ENCODE measurements at places on chromosomes 1 and 21.

- DNase-seq: peak; percentile 60
These were observed 38.2 kb upstream of the WASF2 start for GRCh38 chr1:27527890-27528817.

GRCh38 chr1:160365325-160365724, 1.5 kb upstream of the NHLH1 start:
- DNase-seq: no peak

DNA sequence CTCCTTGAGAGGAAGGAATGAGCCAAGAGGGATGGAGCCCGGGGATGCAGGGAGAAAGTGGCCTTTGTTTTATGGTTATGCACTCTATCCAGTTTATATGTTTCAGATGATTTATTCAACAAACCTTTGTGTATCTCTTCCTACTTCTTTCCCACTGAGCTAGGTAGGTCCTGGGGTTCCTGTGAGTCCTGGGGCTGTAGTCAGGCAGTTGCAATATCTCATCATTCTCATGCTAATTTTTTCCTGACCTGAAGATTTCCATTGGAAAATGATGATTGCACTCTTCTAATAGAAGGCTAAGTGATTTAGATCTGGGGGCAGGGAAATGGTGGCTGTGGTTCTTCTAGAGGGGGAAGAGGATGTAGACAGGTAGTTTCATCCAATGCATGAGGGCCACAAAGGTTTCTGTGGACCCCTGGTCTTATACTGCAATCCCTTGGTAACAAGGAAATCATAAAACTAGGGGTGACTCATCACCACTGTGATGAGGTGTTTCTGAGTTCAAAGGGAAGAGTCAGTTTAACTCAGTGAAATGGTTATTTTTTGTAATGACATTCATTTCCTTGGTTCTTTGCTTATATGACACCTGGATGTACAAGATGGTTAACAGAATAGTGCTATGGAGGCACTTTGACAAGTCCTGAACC, 20.2 kb downstream of the B3GALT5 start:
- no peak for DNase-seq

GRCh38 chr1:180254496-180254819, 24.4 kb downstream of the LHX4 start:
- DNase-seq: no peak

DNA sequence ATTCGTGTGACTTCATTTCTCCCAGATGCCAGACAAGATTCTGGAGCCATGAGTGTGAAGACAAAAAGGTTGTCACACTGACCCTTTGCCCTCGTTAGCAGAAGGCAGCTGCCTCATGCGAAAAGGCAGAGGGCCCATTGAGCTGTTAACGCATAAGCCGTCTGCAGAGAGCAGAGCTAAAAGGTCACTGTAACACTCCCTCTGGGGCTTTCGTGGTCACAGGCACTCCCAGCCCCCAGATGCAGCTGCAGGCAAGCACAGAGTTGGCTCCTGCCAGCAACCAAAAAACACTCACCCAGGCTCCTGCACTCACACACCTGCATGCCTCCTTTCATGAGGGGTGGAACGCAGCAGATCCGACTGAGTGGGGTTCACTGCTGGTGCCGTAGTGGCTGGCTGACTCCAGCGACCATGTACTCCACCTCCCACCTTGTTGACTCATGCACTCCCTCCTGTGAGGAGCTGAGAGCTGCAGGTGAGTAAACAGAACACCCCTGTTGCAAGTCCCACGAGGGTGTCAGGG, 287.5 kb downstream of the SMYD3 start:
- no peak for DNase-seq

DNA sequence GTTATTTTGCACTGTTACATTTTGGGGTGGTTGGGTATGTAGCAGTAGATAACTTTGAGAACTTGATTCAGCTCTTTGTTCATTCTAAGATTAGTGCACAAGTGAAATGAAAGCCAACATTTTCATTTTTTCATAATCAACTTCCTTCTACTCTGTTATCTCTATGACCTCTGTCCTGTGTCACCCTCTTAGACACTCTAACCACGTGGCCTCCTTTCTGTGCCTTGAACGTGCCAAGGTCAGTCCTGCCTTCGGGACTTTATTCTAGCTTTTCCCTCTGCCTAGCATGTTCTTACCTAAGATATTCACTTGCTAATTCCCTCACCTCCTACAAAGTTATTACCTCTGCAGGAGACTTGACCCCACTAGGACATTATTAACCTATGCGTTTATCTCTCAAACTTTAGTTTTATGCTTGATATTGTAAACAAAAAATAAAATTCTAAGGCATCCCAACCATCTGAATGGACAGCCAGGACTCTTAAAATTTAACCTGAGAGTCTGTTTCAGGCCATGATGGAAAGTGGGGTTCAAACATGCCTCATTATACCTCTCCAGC, 19.2 kb upstream of the EDEM3 start:
- no peak for DNase-seq

GRCh38 chr1:187842406-187843165, 1013.8 kb downstream of the PLA2G4A start:
- no peak for DNase-seq

- DNase-seq: no peak
These were observed 310.5 kb downstream of the PTGER3 start for GRCh38 chr1:70737125-70737524.

GRCh38 chr1:226104671-226105121, 42.2 kb downstream of the H3-3A start:
- DNase-seq: no peak

GRCh38 chr1:192476802-192477298, 98.7 kb upstream of the RGS1 start:
- no peak for DNase-seq

- DNase-seq: no peak
These were observed 251.4 kb downstream of the MATN1 start for GRCh38 chr1:30472009-30472408.

DNA sequence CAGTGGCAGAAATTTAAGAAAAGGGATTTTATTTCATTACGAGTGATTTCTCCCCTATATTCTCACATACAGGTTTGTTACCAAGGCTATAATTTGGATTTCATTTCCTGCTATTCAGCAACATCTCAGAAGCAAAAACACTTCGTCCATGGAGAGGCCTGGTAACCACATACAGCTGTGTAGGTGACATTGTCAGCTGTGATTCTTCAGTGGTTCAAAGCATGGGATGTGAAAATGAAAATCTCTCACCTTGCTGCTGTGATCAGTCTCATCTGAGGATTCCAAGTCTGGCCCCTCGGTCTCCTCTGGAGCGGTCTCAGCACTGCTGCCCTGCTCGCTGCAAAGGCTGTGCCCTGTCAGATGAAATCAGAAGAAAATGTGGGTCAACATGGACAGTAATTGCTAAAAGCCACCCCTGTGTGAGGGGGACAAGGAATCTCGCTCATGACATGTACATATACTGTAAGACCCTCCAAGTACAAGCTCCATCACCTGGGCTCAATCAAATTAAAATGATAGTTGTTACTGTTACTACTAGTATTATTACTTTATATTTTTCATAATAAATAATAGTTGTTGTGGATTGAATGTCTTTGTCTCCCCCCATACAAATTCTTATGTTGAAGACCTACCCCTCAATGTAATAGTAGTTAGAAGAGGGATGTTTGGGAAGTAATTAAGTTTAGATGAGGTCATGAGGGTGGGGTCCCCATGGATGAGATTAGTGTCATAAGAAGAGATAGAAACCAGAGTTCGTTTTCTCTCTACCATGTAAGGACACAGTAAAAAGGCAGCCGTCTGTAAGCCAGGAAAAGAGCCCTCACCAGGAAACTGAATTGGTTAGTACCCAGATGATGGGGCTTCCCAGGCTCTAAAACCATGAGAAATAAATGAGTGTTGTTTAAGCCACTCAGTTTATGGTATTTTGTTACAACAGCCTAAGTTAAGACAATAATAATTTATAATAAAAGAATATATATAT, 126.7 kb upstream of the KRTAP19-8 start:
- DNase-seq: no peak

DNA sequence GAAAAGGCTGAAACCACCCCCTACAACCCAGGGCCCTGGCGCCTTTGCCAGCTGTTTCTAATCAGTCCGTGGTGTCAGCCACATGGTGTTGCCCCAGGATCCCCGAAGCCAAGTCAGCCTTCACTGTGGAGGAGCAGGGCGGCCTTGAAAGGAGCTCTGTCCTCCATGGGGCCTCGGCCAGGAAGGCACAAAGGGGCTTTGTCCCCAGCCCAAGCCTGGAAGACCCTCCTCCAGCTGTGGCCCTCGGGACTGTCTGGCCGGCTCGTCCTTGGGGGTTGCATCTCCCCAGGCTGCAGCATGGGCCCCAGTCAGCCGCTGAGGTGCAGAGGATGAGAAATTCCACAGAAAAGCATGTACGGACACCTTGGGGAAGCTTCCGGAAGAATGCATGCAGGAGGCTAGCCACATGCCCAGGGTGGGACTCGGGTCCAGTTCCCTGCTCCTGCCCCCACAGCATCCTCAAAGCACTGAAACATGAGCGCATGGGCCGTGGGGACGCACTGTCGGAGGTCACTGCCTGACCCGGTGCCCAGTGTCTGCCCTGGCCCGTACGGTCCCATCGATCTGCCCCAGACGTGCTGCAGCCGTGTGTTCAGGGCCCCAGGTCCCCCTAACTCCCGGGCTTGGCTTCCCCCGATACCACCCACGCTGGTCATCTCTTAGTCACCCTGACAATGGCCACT, 38.6 kb upstream of the POFUT2 start:
- peak; percentile 75 for DNase-seq

DNA sequence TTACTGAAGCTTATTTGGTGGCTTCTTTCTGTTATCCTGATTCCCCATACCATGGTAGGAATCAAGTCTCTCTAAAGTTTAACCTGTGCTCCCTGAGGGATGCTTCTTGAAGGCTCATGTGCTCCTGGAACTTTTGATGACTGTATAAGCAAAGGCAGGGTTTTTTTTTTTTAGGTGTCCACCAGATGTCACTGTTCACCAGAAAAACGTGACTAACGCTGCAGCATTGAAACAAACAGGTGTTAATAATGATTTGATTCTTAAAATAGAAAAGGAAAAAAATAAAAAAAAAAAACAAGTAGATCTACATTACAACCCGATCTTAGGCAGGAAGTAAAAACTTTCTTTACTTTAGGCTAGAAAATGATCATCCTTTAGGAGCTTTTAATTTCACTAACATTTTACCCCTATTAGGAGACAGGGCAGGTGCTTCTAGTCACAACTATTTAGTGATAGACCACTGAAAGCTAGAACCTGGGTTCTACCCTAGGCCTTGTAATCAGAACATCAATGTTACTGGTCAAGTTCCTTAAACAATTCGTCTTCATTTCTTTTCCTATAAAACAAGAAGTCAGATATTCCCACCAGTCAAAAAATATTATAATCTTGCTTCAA, 223.0 kb downstream of the PLA2G4A start:
- DNase-seq: peak; percentile 28

DNA sequence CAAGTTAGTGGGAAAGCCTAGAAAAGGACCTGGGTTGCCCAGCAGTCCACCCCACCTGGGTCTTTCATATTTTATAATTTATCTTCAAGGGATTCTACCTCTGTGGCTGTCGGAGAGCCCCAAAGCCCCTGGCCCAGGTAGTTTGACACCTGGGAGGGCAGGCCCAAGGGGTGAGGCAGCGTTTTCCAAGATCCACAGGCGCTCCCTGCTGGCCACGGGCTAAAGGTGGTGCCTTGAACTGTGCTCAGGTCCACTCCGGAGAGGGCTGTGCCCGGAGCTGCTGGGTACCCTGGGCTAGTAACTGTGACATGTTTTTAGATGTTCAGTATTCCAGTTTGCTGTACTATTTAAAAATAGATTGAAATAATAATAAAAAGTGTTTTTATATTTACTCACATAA, 37.2 kb upstream of the CRNN start:
- DNase-seq: no peak

DNA sequence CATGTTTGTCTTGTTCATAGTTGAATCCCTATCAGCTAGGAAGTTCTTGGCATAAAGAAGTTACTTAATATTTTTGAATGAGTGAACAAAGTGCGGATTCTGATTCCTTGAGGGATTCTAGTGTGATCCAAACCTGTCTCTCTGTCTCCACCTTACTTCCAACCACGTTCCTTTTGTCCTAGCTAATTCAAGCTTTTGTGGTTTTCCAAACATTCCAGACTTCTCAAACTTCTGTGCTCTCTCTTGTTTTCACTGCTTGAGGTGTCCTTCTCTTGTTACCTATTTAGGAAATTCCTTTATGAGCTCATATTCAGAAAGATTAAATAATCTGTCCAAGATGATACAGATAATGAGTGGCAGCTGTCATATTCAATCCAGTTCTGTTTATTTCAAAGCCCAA, 353.2 kb downstream of the PTBP2 start:
- DNase-seq: no peak

DNA sequence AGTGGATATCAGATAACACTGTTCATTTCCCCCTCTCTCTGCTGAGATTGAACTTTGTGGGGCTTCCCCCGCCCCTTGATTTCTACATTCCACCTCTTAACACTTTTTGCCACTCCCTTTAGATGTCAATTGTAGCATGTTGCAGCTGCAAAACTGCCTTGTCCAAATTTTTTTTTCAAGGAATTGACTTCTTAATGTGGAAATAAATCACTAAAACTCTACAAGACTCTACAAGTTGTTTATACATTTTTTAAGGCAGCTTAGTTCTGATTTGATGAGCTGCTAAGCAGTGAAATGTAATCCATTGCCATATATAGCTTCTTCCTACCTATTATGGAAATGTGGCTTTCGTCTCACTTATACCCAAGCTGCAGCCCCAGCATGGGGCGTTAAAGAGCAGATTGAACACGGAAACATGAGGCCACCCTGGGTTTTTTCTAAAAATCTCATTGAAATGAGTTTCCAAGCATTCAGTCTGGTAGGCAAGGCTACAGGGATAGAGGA, 132.2 kb downstream of the SYT2 start:
- DNase-seq: no peak

DNA sequence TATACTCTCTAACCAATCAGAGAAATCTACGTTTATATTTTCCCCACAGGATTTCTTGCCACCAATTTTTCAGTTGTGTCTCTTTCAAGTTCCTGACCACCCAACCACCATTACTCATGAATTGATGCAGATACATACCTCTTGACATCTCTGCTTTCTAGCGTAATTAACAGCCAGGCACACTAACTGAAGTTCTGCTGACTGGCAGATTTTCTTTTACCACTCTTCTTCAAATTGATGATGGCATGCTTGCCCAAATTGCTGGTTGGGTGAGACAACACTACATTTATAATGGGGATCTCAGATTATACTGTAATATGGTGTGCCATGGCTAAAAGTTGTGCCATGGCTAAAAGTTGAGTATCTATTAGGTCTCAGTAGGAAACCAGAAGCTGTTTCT, 566.7 kb downstream of the ADGRL2 start:
- no peak for DNase-seq

Measured in putamen (tissue), 1 donor.